Activated CD4-positive, alpha-beta T cell treated with anti-CD3 and anti-CD28 coated beads, Interleukin-10, Interleukin-2, amounts not matched to agents 100 ng/mL and 50 ng/mL, durations not matched to agents 16 hours and 8 hours (primary cell): ENCODE measurements at places on chromosomes 5 and 9.

GRCh38 chr9:96029722-96030530, 154.4 kb downstream of the ERCC6L2 start:
- no peak for DNase-seq

- DNase-seq = no peak
Measured at GRCh38 chr9:106880081-106880480, 17.1 kb downstream of the ZNF462 start.

DNA sequence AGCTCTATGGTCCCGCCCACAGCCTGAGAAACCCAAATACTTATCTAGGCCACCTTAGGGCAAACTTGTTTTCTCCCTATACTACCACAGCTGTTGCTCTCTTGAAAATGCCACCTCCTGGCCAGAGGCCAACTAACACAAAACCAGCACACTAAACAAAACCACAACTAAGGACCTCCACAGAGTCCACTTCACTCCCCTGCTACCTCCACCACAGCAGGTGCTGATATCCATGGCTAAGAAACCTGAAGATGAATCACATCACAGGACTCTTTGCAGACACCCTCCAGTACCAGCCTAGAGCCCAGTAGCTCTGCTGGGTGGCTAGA, 108.4 kb downstream of the ALDH1A1 start:
- DNase-seq = no peak

DNA sequence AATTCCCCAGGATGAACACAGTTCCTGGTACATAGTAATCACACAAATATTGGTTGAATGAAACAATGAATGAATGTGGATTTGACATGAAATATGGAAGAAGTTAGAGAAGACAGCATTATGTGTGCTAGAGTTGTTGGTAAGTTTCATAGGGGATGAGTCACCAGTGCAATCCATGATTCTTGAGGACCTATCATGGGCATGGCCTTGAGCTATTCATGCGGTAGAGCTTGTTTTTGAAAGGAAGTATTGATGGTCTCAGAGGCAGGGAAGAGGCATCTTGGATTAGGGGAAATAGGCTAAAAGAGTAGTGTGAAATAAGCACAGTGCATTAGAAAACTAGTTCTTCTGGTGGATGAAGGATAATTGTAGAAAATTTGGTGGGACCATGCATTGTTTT, 22.1 kb downstream of the SPATA31D1 start:
- no peak for DNase-seq
